ENCODE measurements at places on chromosomes 12 and 14.

DNA sequence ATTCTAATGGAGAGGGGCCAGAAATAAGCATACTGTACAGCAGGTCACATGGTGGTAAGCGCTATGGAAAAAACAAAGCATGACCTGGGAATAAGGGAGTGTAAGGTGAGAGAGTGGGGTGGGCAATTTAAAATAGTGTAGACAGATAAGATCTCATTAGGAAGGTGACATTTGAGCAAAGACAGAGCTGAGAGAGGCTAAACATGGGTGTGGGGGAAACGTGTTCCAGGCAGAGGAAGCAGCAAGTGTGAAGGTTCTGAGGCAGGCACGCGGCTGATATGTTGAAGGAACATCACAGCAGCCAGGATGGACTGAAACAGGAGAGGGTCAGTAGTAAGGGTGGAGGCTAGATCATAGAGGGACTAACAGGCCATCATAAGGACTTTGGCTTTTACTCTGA, 126.8 kb downstream of the SAMD4A start:
- no peak for DNase-seq

DNA sequence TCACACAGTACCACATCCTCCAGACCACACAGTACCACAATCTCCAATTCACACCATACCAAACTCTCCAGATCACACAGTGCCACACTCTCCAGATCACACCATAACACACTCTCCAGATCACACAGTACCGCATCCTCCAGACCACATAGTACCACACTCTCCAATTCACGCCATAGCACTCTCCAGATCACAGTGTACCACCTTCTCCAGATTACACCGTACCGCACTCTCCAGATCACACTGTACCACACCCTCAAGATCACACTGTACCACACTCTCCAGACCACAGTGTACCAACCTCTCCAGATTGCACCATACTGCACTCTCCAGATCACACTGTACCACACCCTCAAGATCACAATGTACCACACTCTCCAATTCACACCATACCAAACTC, 184.9 kb downstream of the NTF3 start:
- DNase-seq: no peak

GRCh38 chr14:94681300-94682060, 69.3 kb downstream of the SERPINA3 start:
- DNase-seq: no peak

- no peak for DNase-seq
Observed at GRCh38 chr12:102920271-102920670, 3.2 kb upstream of the PAH start.

DNA sequence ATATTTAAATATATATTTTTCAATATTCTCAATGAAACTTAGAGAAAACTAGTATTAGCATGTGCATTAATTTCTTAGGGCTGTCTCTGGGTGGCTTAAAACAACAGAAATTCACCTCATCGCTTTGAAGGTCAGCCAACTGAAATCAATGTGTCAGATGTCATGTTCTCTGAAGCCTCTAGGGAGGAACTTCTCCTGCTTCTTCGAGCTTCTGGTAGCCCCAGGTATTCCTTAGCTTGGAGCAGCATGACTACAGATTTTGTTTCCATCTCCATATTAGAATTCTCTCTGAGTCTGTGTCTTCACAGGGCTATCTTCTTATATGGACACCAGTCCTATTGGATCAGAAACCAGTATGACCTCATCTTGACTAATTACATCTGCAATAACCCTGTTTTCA, 221.5 kb downstream of the PDZRN4 start:
- no peak for DNase-seq

DNA sequence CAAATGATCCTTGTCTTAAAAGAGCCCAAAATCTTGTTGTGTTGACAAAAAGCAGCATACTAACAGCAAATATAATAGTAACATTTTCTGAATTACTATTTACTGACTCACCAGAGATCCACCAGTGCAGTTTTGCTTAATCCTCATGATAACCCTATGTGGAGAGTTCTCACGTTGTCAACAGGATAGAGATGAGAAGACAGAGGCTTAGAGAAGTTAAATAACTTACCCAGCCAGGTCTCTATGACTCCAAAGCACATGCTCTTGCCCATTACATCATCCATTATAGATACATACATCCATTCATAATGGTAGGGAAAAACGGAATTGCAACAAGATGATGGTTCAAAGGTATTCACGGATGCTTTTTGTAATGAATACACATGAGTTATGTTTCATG, 111.9 kb downstream of the PAX9 start:
- DNase-seq: no peak

DNA sequence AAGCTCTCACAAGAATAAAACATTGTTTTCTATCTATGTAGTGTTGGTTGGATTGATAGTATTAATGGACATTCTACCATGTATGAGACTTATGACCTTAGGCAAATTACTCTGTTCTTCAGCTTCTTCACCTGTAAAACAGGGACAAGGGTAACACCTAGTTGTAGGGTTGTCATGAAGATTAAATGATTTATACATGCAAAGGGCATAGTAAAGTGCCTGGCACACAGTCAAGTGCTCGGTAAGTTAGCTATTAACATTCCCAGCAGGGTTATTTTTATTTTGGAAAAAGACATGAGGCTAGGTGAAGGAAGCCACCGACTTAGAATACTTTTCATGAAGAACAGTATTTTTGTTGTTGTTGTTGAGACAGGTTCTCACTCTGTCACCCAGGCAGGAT, 71.2 kb upstream of the PLXNC1 start:
- DNase-seq: no peak
